Cardiac atrium fibroblast (primary cell): ENCODE measurements at places on chromosomes 12 and 14. TPM values are rescaled to one million over a fixed set of nuclear protein-coding genes. Genes with fewer than 3 reads are reported as not detected.

Gene IAPP
- total RNA-seq = not detected in 2 replicates

Gene EPYC
- not detected in 2 replicates for total RNA-seq

Gene AKAP3
- 0.16 and 0.18 TPM in 2 replicates for total RNA-seq

Gene PIWIL1
- not detected in 2 replicates for total RNA-seq
